Activated CD4-positive, alpha-beta T cell treated with anti-CD3 and anti-CD28 coated beads for 1 hour (primary cell): ENCODE measurements at places on chromosomes 7 and 10.
A peak's percentile ranks its signal among the peaks of the same experiment; 100 is the strongest.

DNA sequence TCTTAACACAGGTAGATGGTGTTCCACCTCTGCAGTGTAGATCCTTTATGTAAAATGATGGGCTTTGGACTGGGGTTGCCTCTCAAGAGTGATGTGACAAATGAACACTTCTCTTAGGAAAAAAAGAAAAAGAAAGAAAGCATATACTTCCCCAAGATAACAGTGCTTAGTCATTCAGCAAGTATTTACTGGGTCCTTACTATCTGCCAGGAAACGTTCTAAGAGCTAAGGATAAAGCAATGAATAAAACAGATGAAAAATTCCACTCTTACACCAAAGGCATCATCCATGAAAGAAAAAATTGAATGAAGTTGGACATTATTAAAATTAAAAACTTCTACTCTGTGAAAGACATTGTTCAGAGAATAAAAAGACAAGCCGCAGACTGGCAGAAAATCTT, 177.3 kb downstream of the C7orf25 start:
- no peak for DNase-seq

DNA sequence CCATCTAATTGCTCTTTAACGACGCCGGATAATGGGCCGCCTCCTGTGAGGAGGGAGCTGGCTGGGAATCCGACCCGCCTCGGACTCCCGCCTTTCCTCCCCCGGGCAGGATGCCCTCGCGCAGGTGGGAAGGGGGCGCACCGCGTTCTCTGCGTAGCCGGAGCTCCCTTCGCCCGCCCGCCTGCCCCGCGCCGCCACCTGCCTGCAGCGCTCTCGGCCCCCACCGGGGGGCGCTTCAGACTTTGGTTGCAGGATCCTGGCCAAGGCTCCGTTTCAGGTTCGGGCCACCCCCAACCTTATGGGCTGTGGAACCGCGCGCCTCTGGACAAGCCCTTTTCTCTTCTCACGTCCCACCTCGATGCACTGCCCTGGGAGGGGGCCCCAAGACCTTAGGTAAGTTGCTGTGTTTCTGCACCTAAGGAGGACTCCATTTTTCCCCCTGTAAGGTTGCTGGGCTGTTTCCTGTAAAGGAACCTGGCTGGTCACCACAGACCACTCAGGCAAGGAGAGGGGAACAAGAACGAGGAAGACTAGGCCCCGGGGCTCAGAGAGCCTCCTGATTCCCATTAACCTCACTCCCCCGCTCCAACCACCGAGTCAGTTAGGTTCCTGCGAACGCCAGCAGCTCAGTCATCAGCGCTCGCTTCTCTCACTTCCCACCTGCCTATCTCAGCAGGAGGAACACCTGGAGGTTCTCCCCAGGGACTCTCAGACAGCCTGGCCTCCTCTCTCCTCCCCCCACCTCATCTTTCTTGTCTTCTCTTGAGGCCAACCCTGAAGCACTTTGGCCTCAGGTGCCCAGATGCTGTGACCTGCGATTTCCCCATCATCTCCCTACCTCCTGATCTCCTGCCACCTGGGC, 11.3 kb upstream of the KAZALD1 start:
- DNase-seq: peak; percentile 68

- no peak for DNase-seq
These were observed 117.6 kb upstream of the TCF7L2 start for GRCh38 chr10:112832361-112832878.

GRCh38 chr10:115049960-115050359, 43.2 kb upstream of the ATRNL1 start:
- DNase-seq: no peak

DNA sequence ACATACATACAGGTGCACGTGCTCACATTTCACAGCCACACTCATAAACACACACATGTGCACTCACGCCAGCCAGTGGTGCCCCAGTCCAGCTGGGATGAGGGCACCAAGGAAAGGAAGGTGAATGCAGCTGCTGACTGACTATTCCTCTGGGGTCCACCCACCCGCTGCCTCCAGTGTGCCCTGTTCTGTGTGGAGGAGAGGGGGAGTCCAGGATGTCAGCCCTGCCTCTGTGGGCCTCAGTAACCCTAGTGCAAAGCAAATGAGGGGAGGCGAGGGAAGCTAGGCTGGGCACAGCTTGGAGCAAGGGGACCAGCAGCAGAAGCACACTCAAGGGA, 57.6 kb downstream of the YKT6 start:
- DNase-seq: no peak

DNA sequence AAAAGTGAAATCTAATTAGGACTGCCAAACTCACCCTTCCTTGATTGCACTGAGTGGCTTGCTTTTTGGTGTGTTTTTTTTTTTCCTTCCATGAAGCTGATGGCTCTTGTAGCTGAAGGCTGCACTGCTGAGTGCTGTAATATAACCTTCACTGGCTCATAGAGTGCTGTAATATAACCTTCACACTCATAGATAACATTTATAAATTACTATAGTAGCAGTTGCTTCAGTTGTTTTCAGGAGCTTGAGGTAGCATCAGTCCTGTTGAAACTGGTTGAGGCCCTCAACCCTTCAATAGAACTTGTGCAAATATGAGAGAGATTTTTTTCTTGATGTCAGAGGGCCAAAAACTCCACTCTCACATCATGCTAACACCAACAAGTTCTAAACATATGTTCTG, 404.9 kb upstream of the MBL2 start:
- DNase-seq: no peak

- no peak for DNase-seq
These were observed 80.2 kb downstream of the RBM20 start for GRCh38 chr10:110724116-110724921.

- DNase-seq: no peak
These were observed 77.4 kb downstream of the PON1 start for GRCh38 chr7:95246831-95247370.

DNA sequence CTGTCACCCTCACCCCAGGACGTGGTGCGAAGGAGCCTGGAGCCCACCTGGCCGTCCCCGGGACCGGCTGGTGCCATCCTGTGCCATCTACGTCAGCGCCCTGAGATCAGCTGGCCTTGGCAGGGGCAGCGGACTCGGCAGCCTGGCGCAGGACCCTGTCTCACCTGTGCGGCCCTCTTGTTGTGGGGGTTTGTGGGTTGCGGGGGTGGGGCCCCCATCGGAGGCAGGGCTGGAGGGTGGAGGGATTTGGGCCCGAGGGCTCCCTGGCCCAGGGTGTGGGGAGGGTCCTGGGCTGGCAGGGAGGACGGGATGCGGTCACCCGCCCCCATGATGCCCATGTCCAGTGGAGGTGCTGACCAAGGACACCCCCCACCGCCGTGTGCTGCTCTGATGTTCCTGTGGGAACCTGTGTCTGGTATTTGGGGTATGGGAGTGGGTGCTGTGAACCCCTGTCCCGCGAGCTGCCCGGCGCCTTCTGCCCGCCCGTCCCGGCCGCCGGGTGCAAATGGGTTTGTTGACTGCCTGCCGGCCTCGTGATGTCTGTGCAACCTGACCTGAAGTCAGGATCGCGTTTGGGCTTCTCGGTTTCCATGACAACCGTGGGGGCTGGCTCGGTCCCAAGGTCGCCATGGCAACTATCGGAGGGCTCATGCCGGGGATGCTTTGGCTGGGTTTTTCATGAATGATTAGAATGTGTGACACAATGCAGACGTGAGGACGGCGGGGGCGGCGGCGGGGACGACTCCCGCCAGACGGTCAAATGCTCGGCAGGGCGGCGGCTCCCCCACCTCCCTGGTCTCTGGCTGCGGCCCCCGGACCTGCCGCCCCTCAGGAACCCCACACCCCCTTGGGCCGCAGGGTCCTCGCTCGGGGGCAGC, 7.3 kb downstream of the MAFK start:
- DNase-seq: no peak

- no peak for DNase-seq
These were observed 8.0 kb downstream of the CLDN3 start for GRCh38 chr7:73761854-73762658.

DNA sequence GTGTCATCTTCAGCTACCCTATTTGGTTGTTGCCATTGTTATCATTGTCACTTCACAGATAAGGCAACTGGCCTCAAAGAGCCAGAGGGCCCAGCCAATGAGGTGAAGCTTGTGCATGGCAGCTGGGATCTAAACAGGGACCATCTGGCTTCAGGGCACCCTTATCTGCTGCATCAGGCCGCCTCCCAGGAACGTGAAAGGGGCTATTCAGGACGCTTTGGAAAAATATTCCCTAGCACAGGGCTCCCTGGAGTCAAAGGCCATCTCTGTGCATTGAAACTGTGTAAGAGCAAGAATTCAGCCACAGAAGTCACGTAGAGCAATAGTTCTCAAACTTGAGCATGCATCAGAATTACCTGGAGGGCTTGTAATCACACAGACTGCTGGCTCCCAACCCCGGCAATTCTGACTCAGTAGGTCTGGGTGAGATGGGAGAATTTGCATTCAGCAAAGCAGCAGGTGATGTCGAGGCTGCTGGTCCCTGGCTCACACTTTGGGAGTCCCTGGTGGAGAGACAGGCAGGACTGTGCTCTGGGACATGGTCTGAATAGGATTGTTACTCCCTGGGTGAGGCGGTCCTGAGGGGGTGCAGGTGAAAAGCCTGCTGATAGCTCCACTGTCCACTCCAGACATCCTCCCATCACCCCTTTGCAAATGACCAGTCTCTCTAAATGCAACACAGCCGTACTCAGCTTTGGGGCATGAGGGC, 21.5 kb upstream of the PLEKHA1 start:
- DNase-seq: no peak

DNA sequence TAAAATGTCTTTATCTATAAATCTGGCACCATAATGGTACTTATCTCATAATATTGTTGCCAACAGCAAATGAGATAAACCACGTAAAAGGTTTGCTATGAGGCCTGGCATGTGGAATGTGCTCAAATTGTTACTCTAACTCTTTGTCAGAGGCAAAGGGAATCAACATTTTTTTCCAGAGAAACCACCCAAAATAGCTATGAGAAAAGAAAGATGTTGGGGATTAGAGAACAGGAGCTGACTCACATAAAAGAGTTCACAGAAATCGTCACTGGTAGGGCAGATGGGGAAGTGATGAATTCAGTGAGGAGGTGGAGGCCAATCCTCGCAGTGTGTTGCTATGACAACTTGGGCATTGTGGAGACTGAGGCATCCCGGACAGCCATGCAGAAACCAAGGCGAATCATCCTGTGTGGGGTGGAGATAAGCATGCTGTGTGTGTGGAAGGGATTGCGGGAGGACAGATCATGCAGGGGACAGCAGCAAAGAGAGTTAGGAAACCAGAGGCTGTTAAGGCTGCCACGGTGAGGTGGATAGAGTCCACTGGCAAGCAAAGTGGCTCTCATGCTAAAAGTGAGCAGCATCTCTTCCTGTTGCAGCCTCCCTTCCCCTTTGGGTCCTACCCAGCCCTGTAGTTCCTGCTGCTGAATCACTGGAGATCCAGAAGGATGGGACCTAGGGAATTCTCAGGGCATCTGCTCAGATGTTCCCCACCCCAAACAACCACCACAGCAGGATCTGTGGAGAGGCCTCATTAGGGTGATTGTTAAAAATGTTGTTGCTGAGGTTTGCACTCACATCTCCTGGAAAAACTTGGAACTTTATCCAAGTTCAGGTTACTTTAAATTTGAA, 103.9 kb downstream of the CUBN start:
- peak; percentile 33 for DNase-seq

GRCh38 chr10:98186681-98187080, 52.2 kb downstream of the R3HCC1L start:
- DNase-seq: no peak

GRCh38 chr10:99845837-99846382, 63.5 kb downstream of the ABCC2 start:
- DNase-seq: peak; percentile 44

DNA sequence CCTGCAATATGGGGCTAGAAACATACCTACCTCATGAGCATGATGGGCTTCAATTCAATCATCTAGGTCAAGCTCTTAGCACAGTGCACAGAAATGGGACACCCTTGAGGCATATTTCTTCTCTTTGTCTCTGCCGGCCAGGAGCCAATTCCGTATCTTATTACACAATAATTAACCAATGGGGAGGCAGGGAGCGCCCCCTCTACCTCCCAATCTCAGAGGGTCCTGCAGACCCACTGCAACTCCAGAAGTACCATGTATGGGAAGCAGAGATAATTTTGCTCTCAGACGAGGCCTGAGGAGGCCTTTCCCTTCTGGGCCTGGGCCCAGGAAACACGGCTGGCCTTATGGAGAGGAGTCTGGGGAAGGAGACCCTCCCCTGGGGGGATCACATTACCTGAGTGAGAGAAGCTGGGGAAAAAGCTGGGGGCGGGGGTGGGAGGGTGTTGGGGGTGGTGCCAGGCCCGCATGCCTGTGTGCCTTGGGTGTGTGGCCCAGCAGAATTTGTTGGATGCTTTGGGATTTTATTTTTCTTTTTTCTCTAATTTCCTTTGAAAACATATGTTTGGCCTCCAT, 155.5 kb downstream of the UBE2H start:
- no peak for DNase-seq

- DNase-seq: no peak
These were observed 27.0 kb downstream of the ANXA8 start for GRCh38 chr10:47456794-47457527.

DNA sequence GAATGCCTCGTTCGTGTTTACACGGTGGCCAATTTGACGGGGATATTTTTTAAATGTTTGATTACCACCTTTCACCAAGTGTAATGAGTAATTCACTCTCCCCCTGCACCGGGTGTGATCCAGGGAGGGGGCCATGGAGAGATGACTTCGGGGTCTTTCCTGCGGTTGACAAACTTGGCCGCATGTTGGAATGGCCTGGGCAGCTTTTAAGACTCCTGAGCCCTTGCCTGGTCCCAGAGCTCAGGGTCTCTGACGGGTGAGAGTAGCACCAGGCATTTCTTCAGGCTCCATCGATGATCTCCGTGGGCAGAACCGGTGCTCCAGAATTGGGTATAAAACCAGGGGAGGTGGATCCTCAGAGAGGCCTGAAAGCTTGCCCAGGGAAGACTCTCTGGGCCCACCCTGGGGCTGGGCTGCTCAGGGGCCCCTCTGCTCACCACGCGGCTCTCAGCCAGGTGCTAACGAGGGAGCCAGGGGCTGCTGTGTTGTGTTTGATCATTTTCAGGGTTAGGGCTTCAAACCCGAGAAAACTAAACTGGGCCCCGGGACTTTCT, 882 bp downstream of the ZNF282 start:
- no peak for DNase-seq

- DNase-seq: no peak
These were observed 191.3 kb upstream of the PODXL start for GRCh38 chr7:131747658-131748232.

GRCh38 chr10:122407375-122408125, 33.0 kb downstream of the PLEKHA1 start:
- peak; percentile 26 for DNase-seq

DNA sequence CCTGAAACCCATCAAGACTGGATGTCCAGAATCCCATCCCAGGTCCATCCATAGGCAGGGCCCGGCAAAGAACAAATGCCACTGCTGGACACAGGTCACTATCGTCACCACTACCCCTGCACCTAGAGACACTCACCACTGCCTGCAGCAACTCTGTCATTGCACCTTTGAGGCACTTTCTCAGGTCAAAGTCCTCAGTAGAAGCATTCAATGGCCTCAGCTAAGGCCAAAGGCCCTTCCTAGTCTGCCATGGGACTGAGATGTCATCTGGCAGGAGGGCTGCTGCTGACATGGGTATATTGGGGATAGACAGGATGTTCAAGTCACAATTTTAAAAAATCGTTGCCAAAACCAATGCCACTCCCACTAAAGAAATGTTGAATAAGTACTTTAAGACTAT, 58.7 kb downstream of the GPAM start:
- DNase-seq: no peak

GRCh38 chr10:78327778-78328591, 294.3 kb downstream of the RPS24 start:
- no peak for DNase-seq

- DNase-seq: no peak
These were observed 169.6 kb downstream of the TCERG1L start for GRCh38 chr10:131141645-131142516.
